Naive thymus-derived CD4-positive, alpha-beta T cell (primary cell): ENCODE measurements at places on chromosomes 5 and 9. TPM values are rescaled to one million over a fixed set of nuclear protein-coding genes. Genes with fewer than 3 reads are reported as not detected.

ERCC6L2 gene
- total RNA-seq = 82.8 TPM

NSUN2 gene
- total RNA-seq = 72.9 TPM

ADRB2 gene
- 2.8 TPM for total RNA-seq

IRX4 gene
- total RNA-seq = not detected

ACTBL2 gene
- total RNA-seq = not detected

IL3 gene
- total RNA-seq = 1.3 and 2.6 TPM in 2 replicates

FBXW5 gene
- total RNA-seq = 86.5 TPM

PCA3 gene
- not detected in 2 replicates for total RNA-seq

FGFR4 gene
- total RNA-seq = 1.4 TPM

PCDHA9 gene
- not detected for total RNA-seq

CTSV gene
- total RNA-seq = 0.21 TPM

ZNF883 gene
- 0.18 TPM in 1 of 2 replicates, not detected in the other for total RNA-seq

CARD9 gene
- 1.1 TPM for total RNA-seq

MEF2C gene
- 40.0 TPM for total RNA-seq

PRUNE2 gene
- total RNA-seq = not detected

ISOC1 gene
- 18.0 and 18.9 TPM in 2 replicates for total RNA-seq

AGTPBP1 gene
- total RNA-seq = 44.6 TPM

IL9 gene
- total RNA-seq = not detected

ACTL7A gene
- not detected for total RNA-seq

KCNV2 gene
- total RNA-seq = not detected

C9orf50 gene
- total RNA-seq = not detected

PROP1 gene
- not detected in 2 replicates for total RNA-seq

GGTA1 gene
- not detected for total RNA-seq

DRD1 gene
- total RNA-seq = not detected

BTNL8 gene
- not detected for total RNA-seq

FOXD4L4 gene
- 0.15 and 0.29 TPM in 2 replicates for total RNA-seq
